ENCODE measurements at places on chromosomes 1 and 21.

DNA sequence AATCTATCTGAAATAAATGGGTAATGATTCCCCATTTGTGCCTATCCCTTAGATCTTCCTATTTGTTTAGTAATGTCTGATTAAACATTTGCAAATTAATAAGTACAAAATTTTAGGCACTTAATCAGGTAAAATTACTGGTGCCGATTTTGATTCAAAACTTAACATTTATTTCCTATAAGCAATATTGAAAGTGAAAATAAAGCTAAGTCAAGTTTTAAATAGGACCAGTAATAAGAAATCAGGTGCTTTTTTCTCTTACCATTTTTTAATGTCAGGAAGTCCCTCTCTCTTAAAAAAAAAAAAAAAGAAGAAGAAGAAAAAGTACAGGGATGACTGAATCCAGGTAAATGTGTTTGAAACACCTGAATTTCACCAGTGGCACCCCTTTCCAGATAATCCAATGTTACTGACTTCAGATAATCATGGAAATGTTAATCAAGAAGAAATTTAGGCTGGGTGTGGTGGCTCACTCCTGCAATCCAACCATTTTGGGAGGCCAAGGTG, 836 bp upstream of the GBP4 start:
- DNase-seq = no peak

- DNase-seq = no peak
These were observed 12.2 kb downstream of the SH3BP5L start for GRCh38 chr1:248813546-248813945.

GRCh38 chr1:205061665-205062069, 18.7 kb downstream of the CNTN2 start:
- DNase-seq = peak; percentile 81

- no peak for DNase-seq
These were observed 140.0 kb downstream of the ETS2 start for GRCh38 chr21:38945545-38946245.

GRCh38 chr1:183804916-183805841, at the start of gene RGL1:
TSS of gene RGL1 (plus strand) at chr1:183805120. CDS start at chr1:183805298, 178 bp downstream.
- peak; percentile 22 for DNase-seq

DNA sequence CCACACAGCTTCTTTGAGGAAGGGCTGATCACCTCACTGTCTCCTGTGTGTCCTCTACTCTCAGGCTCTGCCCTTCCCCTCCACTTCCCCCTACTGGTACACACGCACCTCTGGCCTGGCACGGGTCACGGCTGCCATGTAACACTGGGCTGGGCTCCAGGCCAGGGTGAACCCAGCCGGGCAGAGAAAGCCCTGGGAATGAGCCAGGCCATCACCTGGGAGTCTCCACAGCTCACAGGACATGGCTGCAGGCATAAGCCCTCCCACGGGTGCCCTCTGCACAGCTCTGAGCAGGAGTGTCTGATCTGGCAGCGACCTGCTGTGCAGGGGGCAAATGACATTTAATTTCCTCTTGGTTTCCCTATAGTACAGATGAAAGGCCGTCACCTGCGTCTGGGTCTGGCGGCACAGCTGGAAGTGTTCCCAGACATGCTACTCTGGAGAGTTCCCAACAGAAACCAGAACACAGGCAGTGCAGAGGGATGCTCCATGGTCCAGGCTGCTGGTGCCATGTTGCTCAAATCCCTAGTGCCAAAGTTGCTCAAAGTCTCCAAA, 61.2 kb downstream of the ERI3 start:
- no peak for DNase-seq

- no peak for DNase-seq
These were observed 88.4 kb upstream of the PDE4B start for GRCh38 chr1:65704318-65704717.

DNA sequence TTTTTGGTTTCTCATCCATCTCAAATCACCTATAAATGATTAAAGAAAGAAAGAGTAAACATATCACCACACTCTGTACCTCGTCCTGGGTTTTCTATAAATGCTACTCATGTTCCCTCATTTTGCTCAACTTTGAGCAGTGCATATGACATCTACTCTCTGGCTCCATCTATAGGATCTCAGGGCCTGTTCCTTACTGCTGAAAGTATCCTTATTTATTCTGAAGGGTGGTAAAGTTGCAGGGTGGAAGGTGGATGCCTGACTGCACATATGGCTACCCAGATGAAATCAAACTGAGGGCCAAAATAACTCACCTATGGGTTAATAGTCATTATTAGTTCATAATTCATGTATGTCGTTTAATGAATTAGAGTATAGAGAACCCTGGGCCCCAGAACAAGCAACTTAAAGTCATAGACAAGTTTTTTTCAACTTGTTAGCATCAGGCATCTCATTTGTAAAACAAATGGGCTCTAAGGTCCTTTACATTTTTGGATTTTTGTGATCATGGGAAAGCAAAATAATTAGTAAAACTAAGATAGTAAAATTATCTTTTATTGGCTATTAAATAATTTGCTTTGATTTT, 46.5 kb downstream of the NCF2 start:
- DNase-seq = no peak

- DNase-seq = no peak
These were observed 515.2 kb upstream of the RGS18 start for GRCh38 chr1:191643060-191643459.

- DNase-seq = no peak
These were observed 49.4 kb upstream of the BOLA1 start for GRCh38 chr1:149849947-149850360.

DNA sequence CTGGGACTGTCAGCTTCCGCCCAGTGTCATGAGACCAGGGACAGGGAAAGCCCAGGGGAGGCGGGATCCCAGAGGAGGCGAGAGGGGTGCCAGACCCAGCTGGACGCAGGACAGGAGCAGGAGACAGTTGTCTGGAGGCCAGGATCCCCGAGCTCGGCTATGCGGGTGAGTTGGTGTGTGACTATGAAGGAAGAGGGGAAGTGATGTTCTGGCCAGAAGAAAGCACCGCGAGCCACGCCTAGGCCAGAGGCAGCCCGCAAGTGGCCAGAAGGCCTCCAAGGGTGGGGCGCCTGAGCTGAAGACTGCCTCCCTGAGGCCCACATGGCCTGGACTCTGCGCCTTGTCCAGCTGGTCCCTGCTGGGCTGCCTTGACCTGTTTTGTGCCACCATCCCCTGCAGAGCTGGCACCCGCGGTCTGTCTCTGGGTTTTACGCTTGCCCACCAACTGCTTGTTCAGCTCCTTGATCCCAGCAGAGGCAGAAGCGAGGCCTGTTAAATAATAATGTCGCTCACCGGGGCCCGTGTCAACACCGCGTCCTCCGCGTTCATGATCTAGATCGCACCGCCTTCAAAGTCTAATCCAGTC, 85.2 kb upstream of the ACTL8 start:
- no peak for DNase-seq

GRCh38 chr1:224404916-224405603, 29.5 kb downstream of the WDR26 start:
- no peak for DNase-seq

DNA sequence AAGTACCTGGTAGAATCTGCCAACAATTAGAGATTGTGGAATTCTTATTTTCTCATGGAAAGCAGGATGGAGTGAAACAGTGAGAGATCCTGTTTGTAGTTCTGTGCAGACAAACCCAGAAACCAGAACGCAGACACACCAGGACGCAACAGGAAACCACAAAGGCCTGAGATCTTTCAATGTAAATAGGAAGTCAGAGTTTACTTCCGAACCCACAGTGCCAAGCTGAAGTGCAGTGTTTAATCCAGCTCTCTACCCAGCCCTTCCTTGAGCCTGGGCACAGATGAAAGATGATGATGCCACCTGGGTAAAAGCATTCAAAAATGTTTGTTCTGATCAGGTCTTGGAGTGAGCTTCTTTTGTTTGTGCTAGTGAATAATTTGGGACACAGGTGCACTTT, 244.2 kb upstream of the HOOK1 start:
- DNase-seq = peak; percentile 5

DNA sequence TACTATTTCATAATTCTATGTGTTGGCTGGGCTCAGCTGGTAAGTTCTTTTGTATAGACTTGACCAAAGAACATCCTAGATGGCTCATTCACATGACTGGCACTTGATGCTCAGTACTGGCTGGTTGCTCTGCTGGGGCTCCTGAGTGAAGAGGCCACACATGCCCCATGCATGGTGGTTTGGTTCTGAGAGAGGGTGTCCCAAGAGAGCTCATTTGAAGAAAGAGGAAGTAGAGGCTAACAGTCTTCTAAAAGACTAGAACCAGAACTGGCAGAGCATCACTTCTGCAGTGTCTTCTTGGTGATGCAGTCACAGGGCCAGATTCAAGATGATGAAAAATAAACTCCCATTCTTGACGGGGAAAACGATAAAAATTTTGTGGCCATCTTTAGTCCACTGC, 5.2 kb upstream of the BACH1 start:
- DNase-seq = no peak

DNA sequence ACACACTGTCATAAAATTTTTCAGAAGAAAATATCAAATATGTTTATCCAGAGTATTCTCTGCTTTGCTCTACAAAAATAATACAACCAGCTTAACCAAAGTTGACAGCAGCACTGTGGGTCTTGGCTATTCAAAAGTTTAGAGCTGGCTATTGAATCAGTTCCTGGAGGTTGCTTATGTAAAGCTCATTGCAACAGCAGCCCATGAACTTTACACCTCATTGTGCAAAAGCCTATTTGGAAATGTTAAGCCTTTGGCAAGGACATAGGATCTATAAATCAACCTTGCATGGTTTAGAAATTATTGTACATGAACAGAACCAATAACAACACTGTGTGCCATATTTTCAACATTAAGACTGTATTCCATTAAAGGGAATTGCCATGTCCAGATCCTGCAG, 714.9 kb downstream of the ADGRL2 start:
- DNase-seq = no peak

DNA sequence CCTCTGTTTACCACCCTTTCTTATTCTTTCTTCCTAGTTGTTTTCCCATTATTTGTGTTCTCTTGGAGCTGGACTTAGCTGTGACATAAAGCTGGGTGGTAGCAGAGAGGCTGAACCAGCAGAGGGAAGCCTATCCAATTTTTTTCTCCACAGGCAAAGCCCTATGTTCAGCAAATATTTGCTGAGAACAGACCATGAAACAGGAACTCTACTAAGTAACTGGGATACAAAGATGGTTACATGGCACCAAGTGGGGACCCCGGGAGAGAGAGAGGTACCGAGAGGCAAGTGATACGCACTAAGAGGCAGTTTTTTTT, 6.6 kb downstream of the CFAP141 start:
- DNase-seq = no peak

DNA sequence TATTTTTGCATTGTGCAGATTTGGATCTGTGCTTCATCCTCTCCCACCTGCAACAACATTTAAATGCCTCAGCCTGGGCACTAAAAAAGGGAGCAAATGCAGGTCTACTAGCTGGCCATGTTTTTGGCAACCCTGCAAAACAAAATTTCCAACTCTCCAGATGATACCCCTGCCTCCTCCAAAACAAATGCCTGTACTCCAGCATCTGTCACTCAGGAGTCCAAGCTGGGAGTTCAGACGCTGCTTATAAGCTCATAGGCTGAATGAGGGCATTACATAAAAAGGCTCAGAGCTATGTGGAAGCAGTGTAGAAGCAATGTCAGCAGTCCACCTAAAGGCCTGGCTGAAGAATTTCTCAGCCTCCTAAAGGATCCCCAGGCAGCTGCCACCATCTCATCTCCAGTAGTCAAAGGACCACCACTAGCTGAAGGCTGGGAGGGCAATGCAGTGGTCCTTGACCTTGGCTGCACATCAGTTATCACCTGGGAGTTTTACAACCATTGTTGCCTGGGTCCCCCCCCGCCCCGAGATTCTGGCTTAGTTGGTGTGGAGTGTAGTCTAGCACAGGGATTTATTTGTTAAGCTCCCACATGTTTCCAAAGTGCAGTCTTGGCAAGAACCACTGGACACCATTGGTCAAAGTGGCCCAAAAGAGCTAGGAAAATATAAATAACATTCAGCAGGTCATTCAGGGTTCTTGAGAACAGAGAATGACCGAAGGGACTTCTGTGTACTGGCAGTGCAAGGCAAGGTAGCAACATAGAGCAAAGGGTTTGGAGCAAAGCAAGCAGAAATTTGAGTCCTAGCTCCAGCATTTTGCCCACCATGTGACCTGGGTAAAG, 57.2 kb downstream of the ITPKB start:
- no peak for DNase-seq

- no peak for DNase-seq
These were observed 5.4 kb upstream of the ZNF691 start for GRCh38 chr1:42841010-42841409.

DNA sequence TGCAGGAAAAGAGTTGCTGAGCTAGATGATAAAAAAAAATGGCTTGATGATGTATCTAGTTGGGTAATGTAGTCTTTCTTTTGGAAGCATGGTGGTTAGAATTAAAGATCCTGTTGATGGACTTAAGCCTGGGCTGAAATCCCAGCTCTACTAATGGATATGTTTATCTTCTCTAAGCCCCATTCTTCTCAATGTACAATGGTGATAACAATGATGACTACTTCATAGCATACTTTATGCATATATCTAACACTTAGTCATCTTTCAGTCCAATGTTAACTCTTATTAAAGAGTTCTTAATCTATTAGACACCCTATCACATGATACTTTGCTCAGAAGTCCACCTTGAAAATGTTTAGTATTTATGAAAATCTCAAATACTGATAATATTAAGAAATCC, 189.5 kb downstream of the PLA2G4A start:
- no peak for DNase-seq

DNA sequence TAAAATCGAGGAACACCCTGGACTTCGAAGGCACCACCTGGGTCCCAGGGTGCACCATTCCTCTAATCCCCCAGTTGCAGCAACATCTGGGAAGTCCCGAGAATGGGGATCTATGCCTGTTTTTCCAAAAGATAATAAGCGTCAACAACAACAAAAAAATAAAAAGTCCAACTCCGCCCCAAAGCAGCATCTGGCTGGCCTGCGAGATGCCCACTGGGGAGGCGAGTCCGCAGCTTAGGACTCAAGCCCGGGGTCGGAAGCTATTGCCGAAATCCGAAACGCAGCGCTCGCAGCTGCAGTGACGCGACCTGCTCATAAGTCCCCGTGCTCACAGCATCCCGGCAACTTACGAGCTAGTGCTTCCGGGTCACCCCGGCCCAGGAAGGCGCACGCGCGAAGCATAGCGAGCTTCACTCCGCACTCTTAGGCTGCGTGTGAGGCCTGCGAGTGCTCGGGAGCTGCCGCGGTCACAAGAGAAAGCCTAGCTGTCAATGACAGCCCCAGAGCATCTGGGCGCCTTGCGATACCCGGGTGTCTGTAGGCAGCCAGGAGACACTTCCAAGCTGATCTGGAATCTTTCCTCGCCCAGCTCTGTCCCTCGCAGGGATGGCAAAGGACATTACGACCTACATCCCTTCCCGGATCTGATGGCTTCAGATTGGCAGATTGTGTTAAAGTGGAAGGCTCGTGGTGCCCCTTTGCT, 9.9 kb upstream of the LTN1 start:
- peak; percentile 95 for DNase-seq

GRCh38 chr1:201739492-201740085, 89.4 kb upstream of the IPO9 start:
- DNase-seq = peak; percentile 48

Data from activated CD4-positive, alpha-beta T cell treated with anti-CD3 and anti-CD28 coated beads, Interleukin-2, amount 50 U/mL, for 48 hours (primary cell).